Panc1 (cell line): ENCODE measurements at places on chromosomes 4 and X.

GRCh38 chr4:151690164-151690870 is 70.5 kb downstream of the GATB start:
- no peak for DNase-seq

DNA sequence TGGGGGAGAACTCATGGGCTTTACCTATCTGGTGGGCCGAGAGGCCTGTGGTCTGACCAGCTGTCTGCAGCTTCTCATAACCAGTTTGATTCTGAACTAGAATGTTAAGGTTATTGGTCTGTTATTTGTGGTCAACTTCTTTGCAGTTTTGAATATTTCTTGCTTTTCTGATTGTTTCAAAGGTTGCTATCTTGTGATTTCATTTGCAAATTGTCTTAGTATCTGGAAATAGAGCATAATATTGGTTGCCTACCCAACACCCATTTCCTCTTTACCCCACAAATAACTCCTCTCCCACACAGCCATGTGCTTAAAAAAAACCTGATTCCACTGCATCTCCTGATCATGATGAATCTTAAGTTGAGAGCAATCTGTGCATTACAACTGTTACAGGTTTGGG is 39.1 kb upstream of the BMP2K start:
- no peak for DNase-seq

GRCh38 chr4:56744030-56744429 is 62.9 kb upstream of the HOPX start:
- no peak for DNase-seq

DNA sequence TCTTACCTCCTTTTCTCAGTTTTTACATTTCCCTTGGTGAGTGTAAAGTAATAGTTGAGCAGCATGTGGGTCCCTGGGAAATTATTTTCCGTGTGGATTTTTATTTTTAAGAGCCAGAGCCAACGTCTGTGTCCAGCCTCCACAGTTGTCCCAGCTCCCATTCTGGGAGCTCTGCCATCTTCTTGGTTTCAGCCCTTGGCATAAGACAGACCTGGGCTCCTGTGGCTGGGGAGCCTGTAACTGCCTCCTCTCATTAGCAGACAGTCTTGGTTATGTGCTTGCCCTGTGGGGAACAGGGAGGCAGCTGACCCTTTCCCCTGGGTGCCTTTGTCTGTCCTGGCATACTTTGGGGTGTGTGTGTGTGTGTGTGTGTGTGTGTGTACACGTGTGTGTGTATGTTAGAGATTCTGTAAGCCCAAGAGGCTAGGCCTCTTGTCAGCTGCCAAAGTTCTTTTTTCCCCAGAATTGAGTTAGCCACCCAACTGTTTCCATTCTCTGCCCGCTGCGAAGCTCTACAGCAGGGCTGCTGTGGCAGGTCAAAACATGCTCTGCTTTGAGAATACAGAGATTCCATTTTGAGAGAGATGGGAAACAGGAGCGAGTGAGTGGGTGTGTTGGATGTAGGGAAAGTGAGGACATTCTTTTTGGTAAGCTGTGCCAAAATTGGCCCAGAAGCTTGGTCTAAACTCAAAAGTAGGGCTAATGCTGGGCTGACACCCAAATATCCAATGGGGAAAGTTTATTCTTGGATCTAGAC is 140.7 kb downstream of the TMEM164 start:
- no peak for DNase-seq

DNA sequence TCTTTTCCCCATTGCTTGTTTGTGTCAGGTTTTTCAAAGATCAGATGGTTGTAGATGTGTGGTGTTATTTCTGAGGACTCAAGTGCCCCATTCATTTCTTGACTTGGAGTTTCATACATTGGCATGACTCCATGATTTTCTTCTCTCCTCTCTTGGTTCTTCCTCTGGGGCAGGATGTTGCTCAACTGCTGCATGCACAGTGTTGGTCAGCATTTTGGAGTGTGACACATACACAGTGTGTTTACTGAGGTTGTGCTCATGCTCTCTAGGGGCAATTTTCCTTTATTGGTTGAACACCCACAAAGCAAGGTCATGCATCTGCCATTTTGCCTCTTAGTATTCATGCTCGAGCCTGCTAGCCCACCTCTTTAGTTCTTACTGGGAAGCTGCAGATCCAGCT is 1993.8 kb downstream of the ARAP2 start:
- DNase-seq, result no peak

DNA sequence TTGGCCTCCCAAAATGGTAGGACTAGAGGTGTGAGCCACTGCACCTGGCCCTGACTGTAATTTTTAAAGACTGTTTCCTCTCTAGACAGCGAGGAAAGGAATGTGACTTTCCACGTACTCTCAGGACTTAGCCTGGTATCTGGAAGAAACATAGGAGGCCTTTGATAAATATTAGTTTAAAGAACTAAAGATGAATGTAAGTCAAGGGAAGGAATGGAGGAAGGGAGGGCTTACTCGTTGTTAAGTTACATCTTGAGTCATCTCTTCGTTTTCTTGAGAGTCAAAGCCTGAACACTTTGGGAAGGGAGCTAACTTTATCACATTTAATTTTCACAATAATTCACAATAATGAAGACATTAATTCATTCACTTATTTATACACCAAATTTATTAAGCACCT is 7.2 kb upstream of the LNX1 start:
- no peak for DNase-seq

GRCh38 chrX:153933748-153934147 is 1.1 kb downstream of the NAA10 start:
- no peak for DNase-seq
